ENCODE measurements at places on chromosomes 1 and 21. TPM values are rescaled to one million over a fixed set of nuclear protein-coding genes. Genes with fewer than 3 reads are reported as not detected.

NBL1 gene
- total RNA-seq, result 29.8 TPM

C1orf141 gene
- total RNA-seq, result not detected

DNA sequence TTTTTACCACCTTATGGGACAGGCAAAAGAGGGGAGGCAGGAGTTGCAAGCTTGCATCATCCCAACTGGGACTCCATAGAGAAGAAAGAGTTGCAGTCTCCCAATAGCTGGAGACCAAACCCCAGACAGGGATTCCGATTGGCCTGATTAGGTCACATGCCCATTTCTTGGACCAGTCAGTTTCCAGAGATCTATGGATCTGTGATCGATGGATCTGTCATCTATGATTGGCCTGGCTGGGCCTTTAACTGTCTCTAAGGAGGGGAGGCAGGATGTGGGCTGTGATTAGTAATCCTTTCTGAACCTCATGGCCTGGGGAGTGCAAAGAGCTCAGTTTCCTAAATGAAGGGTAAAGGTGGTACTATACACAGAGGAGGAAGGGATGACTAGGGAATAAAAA is 252.1 kb downstream of the MATN1 start:
- H3K4me3 ChIP-seq, result no peak overlapping the region
- peaks cover 2% of the 10 kb centered on the region for H3K27me3 ChIP-seq
- no peak overlapping the region for H3K27ac ChIP-seq
- no peaks in the 10 kb centered on the region for H3K4me1 ChIP-seq
- no peaks in the 10 kb centered on the region for H3K36me3 ChIP-seq
- no peak for DNase-seq

- H3K36me3 ChIP-seq, result no peaks in the 10 kb centered on the region
- no peak for DNase-seq
- no peaks in the 10 kb centered on the region for H3K4me1 ChIP-seq
- H3K27ac ChIP-seq, result no peak overlapping the region
Measured at GRCh38 chr21:36613059-36613458, 85.9 kb upstream of the SIM2 start.

STUM gene
- total RNA-seq, result not detected

- no peak overlapping the region for H3K4me3 ChIP-seq
- no peak for DNase-seq
- no peaks in the 10 kb centered on the region for H3K4me1 ChIP-seq
- H3K36me3 ChIP-seq, result no peaks in the 10 kb centered on the region
- H3K27ac ChIP-seq, result no peak overlapping the region
Measured at GRCh38 chr1:64122588-64122987, 80.8 kb upstream of the UBE2U start.

DNA sequence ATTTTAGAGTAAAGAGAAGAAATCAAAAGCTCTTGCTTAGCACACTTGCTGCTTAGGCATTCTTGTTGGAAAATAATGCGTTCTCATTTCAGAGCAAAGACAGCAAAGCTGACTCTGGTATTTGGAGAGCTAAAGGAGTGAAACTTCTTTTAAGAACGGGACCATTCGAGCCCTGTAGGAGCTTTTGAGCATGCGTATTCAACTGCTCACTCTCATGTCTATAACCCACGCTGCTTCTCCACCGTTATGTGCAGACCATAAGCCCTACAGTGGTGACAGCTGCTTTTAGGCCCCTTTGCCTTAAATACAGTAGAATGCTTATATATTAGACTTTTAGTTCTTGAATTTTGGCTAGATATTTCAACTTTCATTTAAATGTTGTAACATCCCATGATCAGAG is 214.2 kb upstream of the CACYBP start:
- H3K4me3 ChIP-seq, result no peak overlapping the region
- H3K27me3 ChIP-seq, result peaks cover 3% of the 10 kb centered on the region
- H3K36me3 ChIP-seq, result no peaks in the 10 kb centered on the region
- DNase-seq, result no peak
- H3K4me1 ChIP-seq, result peaks cover 12% of the 10 kb centered on the region

- peaks cover 44% of the 10 kb centered on the region for H3K4me1 ChIP-seq
- H3K27ac ChIP-seq, result peak within 1 kb of the TSS; percentile 81
- peaks cover 17% of the 10 kb centered on the region for H3K36me3 ChIP-seq
- H3K4me3 ChIP-seq, result peak within 1 kb of the TSS; percentile 86
- peak; percentile 76 for DNase-seq
Measured at GRCh38 chr1:160205242-160206035, at the start of gene PEA15. Gene PEA15, plus strand, starts transcription at chr1:160205384. Its CDS starts 6,161 bp downstream, at chr1:160211545.

CRB1 gene
- not detected for total RNA-seq

RPE65 gene
- not detected for total RNA-seq

- H3K36me3 ChIP-seq, result no peaks in the 10 kb centered on the region
- H3K27me3 ChIP-seq, result peaks cover 1% of the 10 kb centered on the region
- no peaks in the 10 kb centered on the region for H3K4me1 ChIP-seq
- DNase-seq, result no peak
- H3K27ac ChIP-seq, result no peak overlapping the region
- no peak overlapping the region for H3K4me3 ChIP-seq
Measured at GRCh38 chr1:67469431-67469830, 39.2 kb upstream of the SERBP1 start.

- no peak overlapping the region for H3K4me3 ChIP-seq
- no peak overlapping the region for H3K27ac ChIP-seq
- H3K27me3 ChIP-seq, result no peaks in the 10 kb centered on the region
- no peaks in the 10 kb centered on the region for H3K36me3 ChIP-seq
- H3K4me1 ChIP-seq, result no peaks in the 10 kb centered on the region
Measured at GRCh38 chr1:81023187-81023724, 777.5 kb upstream of the ADGRL2 start.

CFHR1 gene
- total RNA-seq, result not detected

- no peak for DNase-seq
- H3K36me3 ChIP-seq, result no peaks in the 10 kb centered on the region
- peaks cover 64% of the 10 kb centered on the region for H3K27me3 ChIP-seq
- peaks cover 6% of the 10 kb centered on the region for H3K4me1 ChIP-seq
- no peak overlapping the region for H3K4me3 ChIP-seq
Measured at GRCh38 chr1:234197839-234198238, 175.4 kb upstream of the COA6 start.

DNA sequence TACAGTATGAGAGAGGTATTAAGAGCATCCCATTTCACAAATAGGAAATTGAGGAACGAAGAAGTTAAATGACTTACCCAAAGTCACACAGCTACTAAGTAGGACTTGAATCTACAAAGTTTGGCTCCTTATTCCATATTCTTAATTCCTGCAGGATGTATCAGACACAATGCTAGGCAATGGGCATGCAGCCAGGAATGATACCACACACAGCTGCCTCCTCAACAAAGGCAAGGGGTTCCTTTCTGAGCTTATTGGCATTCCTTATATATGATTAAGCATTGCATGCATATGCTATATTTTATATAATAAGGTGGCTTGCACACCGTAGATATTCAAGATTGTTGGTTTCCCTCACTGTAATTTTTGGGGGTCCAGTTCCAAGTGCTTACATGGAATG is 34.2 kb upstream of the JUN start:
- no peaks in the 10 kb centered on the region for H3K36me3 ChIP-seq
- H3K27me3 ChIP-seq, result peaks cover 9% of the 10 kb centered on the region
- no peak overlapping the region for H3K4me3 ChIP-seq
- H3K4me1 ChIP-seq, result peaks cover 33% of the 10 kb centered on the region
- no peak for DNase-seq
- H3K27ac ChIP-seq, result no peak overlapping the region

ERICH3 gene
- total RNA-seq, result 0.05 TPM

DNA sequence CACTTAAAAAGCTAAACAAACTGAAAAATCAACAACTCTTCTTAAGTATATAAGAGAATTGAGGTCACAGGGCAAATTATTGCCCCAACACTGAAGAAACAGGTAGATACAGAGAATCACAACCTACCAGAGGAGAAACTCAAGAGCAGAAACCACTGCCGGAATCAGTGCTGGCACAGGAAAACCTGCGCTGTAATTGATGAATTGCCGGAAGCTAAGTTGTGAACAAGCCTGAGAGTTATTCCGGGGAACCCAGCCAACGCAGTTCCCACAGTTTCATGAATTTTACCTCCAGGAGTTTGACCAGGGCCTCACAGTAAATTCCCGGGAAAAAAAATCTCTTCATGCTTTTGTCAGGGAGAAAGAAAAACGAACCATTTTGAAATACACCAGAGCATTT is 657.1 kb upstream of the BRINP3 start:
- DNase-seq, result no peak
- no peak overlapping the region for H3K4me3 ChIP-seq
- H3K27me3 ChIP-seq, result no peaks in the 10 kb centered on the region
- no peaks in the 10 kb centered on the region for H3K4me1 ChIP-seq

- no peak overlapping the region for H3K4me3 ChIP-seq
- H3K27ac ChIP-seq, result no peak overlapping the region
- DNase-seq, result no peak
- peaks cover 4% of the 10 kb centered on the region for H3K4me1 ChIP-seq
- H3K27me3 ChIP-seq, result no peaks in the 10 kb centered on the region
Measured at GRCh38 chr1:225973158-225973557, 26.0 kb downstream of the SDE2 start.

DNA sequence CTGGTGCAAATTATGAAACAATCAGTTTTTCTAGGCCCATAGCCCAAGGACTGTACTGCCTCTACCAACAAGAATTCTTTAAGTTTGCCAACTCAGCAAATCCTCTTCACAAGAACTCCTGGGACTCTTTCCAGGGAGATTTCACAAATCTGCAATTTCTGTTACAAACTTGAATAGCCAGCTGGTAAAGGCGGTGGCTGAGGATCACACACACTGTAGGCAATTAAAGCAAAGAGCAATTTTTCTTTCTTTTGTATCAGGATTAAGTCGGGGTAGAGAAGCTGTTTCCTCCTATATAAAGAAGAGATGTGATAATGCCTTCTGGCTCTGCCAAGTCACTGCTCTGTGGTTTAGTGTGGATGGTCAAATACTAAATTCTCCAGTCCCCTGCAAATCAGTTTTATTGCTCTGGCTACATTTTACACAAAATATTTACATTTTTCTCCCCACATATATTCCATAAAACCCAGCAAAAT is 1.7 kb downstream of the ALDH9A1 start:
- no peak for DNase-seq
- peak overlapping the region; percentile 36 for H3K27ac ChIP-seq
- peaks cover 46% of the 10 kb centered on the region for H3K36me3 ChIP-seq
- peak overlapping the region; percentile 97 for H3K4me3 ChIP-seq
- no peaks in the 10 kb centered on the region for H3K27me3 ChIP-seq

DNA sequence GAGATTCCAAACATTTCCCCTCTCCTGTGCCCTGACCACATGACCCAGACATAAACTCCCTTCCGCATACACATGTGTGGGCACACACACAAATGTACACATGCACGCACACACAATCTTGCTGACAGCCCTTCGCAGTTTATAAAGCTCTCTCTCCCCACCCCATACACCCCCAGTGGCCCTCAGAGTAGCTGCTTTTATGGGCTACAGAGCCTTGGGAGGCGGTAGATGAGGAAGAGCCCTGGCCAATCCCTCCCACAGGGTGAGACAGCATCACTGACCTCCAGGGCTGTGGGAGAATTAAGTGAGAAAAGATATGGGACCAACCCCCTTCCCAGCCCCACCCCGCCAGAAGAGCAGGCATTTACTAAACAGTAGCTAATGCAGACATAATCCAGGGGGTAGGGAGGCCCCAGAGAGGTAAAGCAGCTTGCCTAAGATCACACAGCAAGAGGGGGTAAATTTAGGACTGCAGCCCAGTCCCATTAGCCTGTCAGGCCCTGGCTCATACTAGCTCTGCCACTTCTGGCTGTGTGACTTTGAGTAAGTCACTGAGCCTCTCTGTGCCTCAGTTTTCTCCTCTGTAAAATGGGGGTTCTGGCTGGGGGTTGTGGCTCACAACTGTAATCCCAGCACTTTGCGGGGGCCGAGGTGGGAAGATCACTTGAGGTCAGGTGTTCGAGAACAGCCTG is 5.1 kb downstream of the SDC3 start:
- H3K4me3 ChIP-seq, result no peak overlapping the region
- H3K27me3 ChIP-seq, result peaks cover 35% of the 10 kb centered on the region
- DNase-seq, result no peak
- no peak overlapping the region for H3K27ac ChIP-seq
- peaks cover 7% of the 10 kb centered on the region for H3K4me1 ChIP-seq
